Activated CD4-positive, alpha-beta T cell treated with anti-CD3 and anti-CD28 coated beads, Interleukin-2, Interleukin-6, amounts not matched to agents 100 ng/mL and 50 ng/mL, durations not matched to agents 16 hours and 8 hours (primary cell): ENCODE measurements at places on chromosomes 1 and 21.

GRCh38 chr1:59171788-59172187 is 125.1 kb upstream of the FGGY start:
- no peak for DNase-seq

GRCh38 chr1:110667776-110668175 is 7.0 kb downstream of the KCNA3 start:
- no peak for DNase-seq

GRCh38 chr1:168469690-168470089 is 74.1 kb downstream of the XCL2 start:
- DNase-seq, result peak; percentile 64

DNA sequence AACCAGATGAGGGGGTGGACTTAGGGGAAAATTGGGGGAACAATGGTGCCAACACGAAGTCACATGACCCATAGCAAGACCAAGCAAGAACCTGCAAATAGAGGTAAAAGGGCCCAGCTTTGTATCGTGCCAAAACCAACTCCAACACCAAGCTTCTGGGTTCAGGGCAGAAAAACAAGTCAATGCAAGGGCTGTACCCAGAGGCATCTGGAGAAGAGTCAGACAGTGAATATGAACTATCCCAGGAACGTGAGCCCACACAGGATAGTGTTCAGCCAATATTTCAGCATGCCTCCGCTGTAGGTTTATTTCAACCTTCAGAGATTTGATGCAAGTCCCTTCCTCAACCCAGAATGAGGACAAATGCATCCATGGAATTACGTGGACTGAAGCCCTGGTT is 15.0 kb upstream of the ZMYM6 start:
- no peak for DNase-seq

- no peak for DNase-seq
Measured at GRCh38 chr1:89644119-89644814, 11.3 kb downstream of the LRRC8C start.

DNA sequence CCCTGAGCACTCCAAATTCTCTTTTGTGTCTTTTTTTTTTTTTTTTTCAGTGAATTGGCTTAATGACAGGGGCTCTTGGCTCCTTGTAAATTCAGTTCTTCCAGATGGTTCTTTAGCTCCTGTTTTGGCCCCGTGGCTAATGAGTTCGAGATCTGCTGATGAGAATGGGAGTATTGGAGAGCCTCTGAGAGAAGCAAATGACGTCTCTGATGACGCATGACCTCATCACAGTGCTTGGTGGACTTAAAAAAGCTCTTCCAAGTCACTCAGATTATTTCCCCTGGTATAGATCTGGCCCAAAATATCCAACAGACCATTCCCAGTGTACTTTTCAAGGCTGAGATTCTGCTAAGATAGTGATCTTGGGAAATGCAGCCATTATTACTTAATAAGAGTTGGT is 159.5 kb downstream of the MIS18A start:
- no peak for DNase-seq

GRCh38 chr1:9196129-9197040 is 38.2 kb upstream of the H6PD start:
- DNase-seq, result peak; percentile 73

- no peak for DNase-seq
Measured at GRCh38 chr1:52751589-52752483, 25.6 kb downstream of the ZYG11B start.

DNA sequence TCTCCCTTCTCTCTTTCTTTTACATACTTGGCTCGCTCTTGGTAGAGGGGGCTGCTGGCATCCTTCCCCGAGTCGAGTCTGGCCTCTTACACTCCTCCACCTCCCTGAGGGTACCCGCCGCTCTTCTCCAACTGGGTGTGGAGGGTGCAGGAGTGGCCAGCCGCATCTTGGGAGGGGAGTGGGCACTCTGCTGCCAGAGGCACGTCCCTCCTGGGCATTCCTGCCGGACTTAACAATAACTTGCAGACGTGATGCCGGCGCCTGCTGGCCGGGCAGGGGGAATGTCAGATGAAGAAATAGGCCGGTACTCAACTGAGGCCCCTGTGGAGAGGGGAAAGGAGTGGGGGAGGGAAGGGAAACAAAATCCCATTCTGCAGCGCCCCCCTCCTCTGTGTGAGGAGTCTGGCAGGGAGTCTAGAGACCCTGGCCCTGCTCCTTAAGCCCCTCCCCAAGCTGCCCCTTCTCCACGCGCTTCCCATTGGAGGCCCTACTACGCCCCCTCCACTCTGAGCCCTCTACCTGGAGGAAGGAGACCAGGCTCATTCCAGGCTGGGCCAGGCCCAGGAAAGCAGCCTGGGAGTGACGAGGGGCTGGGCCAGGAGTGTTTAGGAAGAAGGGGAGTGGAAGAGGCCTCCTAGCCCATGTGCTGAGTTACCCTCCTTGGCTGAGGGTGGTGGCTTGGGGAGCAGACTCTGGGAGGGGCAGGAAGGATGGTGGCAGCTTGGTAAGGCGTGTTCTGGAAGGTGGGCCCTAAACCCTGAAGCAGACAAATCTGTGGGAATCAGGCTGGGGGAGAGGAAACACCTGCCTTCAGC is 1.8 kb downstream of the ATP2B4 start:
- DNase-seq, result peak; percentile 40

DNA sequence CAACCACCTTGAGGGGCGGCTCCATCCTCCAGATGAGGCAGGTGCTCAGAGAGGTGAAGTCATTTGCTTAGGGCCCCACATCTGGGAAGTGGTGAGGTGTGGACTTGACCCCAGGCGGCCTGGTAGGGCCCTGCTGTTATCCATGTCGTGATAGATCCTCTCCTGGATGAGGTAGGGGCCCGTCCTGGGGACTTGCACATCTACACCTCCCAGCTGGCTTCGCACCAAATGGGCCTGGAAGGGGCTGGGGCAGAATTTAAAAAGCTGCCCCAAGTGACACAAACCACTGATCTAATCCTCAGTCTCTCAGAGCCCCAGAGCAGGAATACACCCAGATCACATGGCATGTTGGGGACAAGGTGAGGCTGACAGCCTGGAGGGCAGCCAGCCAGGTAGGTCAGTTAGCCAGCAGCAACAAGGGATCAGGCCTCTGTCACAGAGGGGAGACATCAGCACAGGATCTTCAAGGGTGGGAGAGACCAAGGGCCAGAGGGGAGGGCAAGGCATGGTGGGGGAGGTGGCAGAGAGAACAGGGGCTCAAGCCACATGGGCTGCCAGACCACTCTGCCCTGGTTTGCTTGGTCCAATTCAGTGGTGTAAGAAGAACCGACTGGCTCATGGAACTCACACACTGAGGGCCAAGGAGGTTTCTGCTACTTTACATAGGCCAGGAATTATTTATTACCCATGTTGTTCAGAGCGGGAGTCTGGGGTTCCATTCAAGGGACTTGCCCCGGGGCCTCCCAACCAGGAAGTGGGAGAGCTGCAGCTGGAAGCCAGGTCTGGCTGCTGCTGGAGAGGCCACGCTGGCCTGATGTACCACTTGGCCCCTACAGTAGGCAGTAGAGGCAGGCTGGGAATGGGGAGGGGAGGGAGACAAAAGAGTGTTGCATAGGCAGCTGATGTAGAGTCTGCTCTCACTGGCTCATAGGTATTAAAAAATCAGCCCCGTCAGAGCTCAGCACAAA is 12.1 kb downstream of the LRP8 start:
- DNase-seq, result no peak

GRCh38 chr1:195415584-195415983 is 1192.7 kb downstream of the KCNT2 start:
- no peak for DNase-seq

DNA sequence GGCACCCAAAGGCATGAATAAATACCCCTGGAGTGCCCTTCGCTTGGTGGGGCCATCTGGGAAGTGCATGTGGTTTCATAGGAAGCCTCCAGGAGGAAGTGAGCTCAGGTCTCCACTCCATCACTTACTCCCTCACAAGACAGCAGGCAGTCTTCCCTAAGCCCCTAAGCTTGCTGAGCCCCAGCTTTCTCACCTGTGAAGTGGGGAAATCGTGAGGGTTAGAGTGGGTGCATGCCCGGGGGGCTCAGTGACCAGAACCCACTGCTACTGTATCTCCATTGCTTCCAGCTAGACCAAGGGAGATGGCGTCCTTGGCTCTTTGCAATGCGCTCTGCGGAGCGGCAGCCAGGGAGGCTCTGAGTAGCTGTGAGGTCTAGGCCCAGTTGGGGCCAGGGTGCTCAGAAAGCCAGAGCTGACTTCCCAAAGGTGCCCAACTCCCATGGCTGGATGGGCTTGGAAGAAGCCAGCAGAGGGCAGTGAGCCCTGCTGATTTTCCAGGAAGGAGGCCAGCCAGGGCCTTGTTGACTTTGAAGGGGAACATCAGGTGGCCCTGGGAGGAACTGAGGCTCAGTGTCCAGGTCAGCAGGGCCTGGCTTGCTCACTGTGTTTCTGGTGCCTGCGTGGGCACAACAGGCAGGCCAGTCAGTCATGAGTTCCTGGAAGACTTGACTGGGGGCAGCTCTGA is 27.3 kb downstream of the CDCP2 start:
- DNase-seq, result no peak
